ENCODE measurements at places on chromosomes 1 and 21.

- DNase-seq: no peak
These were observed 125.9 kb downstream of the PRDM16 start for GRCh38 chr1:3194760-3195479.

DNA sequence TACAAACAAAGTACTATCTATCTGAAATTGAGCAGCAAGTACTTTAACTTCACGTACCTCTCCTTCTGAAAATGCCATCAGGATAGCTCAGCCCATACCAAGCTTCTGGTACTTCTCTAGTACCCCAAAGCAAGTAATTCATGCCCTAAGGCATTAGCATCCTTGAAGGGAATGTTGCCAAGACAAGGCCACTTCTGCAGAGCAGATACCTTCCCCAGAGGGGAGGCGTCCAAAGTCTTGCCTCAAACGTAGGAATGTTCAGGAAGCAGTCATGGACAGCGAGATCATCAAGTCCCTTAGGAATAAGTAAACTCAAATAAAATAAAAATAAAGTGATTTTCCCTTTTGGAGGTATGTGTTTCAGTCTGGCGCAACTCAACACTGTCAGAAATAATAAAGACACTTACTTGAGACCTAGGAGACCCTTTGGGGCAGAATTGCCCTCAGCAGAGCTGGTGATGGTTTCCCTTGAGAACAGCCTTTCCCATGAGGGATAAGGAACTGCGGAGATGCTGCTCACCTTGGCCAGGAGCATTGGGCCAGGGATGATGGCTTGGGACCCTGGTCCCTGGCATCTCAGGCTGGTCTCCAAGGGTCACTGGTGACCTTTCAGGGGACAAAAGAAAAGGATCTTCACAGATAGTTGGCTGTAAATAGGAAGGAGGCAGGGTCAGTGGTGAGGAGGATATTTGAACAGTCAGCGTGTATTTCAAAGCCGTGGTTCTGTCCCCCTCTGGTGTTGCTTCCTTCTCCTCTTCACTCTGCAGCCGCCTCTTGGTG, 522.9 kb downstream of the KIF26B start:
- DNase-seq: no peak

- DNase-seq: no peak
These were observed 141.1 kb upstream of the MAP1LC3C start for GRCh38 chr1:242139986-242140385.

- DNase-seq: no peak
These were observed 132.1 kb downstream of the TNNI3K start for GRCh38 chr1:74367175-74367813.

DNA sequence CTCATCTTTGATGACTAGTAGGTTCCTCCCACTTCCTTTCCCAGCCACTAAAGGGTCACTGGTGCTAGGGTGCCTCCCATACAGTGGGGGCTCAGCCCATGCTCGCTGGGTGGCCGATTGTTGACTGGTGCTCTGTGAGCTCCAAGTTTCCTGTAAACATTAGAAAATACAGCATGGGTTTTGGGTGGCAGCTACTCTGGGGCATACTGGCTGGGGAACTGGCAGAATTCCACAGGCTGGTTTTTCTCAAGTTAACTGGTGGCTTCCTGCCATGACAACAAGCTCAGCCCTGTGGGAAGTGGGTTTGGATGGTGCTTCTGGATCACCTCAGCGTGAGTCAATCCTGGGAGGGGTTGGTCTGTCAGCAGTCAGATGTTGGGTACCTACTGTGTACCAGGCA, 28.7 kb upstream of the CRNN start:
- no peak for DNase-seq

Data from hypothalamus (tissue), 51 donors.